B cell (primary cell): ENCODE measurements at places on chromosomes 5 and 9.

GRCh38 chr9:80794197-80794596, 895.1 kb downstream of the TLE1 start:
- no peak for DNase-seq

GRCh38 chr5:83471405-83472212, at the start of gene VCAN:
TSS of gene VCAN (plus strand) at chr5:83471744. CDS start at chr5:83483519, 11,775 bp downstream.
- DNase-seq: peak; percentile 2

DNA sequence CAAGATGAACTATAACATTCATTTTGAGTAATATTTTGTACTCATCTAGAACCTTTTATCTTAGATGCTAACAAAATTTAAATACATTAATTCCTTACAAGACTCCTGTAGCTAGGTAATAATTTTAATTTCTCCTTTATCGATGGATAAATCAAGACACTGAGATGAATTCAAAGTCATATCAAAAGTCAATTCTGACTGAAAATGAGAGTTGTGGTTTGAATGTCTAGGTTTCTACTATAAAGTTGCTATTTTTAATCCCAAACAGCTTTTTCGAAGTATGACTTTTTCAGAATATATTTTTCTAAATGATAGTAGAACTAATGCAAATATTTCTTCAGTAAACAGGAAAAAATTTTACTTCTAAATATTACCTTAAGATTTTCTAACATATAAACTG, 491.7 kb upstream of the FAM174A start:
- DNase-seq: no peak

- no peak for DNase-seq
These were observed 43.9 kb downstream of the MAPKAP1 start for GRCh38 chr9:125663127-125663526.

GRCh38 chr9:80383331-80383730, 811.6 kb downstream of the TLE4 start:
- DNase-seq: no peak

- DNase-seq: no peak
These were observed 134.1 kb upstream of the ZNF462 start for GRCh38 chr9:106728860-106729259.

GRCh38 chr9:755454-756381, 85.8 kb upstream of the DMRT1 start:
- no peak for DNase-seq

DNA sequence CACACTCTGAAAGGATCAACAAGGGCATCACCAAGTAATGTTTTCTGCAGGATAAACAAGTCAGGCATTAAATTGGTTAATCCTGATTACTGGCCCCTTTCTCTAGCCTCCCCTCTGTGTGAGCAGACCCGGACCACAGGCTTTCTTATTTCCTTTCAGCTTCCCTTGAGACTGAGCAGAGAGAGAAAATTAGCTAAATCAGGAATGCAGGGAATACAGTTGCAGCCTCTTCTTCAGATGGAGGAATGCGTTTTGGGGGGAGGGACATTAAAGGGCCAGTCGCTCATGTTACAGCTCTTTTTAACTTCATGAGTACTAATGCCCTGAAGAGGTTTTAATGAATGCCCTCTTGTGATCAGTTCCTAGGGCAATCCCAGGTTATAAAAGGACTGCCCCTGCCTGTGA, 19.8 kb downstream of the PCDHAC2 start:
- DNase-seq: no peak

DNA sequence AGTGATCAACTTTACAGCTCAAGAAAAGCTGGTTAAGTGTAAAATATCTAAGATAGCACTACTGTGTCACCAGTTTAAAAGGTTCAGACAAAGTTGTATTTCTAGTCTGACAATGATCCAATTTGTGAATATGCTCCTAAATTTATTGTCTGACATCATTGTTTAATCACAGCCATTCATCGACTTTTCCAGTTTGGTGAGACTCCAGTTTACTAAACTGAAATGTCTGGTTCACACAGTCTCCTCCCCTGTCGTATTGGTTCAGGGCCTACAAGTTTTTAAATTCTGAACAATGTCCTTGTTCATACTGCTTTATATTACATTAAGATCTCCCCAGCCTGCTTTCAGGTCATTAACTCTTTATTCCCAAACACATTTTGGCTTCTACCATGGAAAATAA, 161.4 kb downstream of the CHSY3 start:
- DNase-seq: no peak
